ENCODE measurements at places on chromosomes 6 and 20. TPM values are rescaled to one million over a fixed set of nuclear protein-coding genes. Genes with fewer than 3 reads are reported as not detected.

MCCD1 gene
- total RNA-seq, result not detected

- DNase-seq, result no peak
- no peaks in the 10 kb centered on the region for H3K36me3 ChIP-seq
- no peaks in the 10 kb centered on the region for H3K27me3 ChIP-seq
- H3K4me1 ChIP-seq, result no peaks in the 10 kb centered on the region
- H3K4me3 ChIP-seq, result no peak overlapping the region
Observed at GRCh38 chr20:54090230-54091119, 20.1 kb upstream of the BCAS1 start.

- H3K4me1 ChIP-seq, result no peaks in the 10 kb centered on the region
- no peaks in the 10 kb centered on the region for H3K36me3 ChIP-seq
- no peak overlapping the region for H3K27ac ChIP-seq
- H3K4me3 ChIP-seq, result no peak overlapping the region
Observed at GRCh38 chr6:52164319-52165094, 21.7 kb upstream of the IL17A start.

- no peaks in the 10 kb centered on the region for H3K27me3 ChIP-seq
- H3K4me3 ChIP-seq, result peak overlapping the region; percentile 25
- no peaks in the 10 kb centered on the region for H3K36me3 ChIP-seq
- peak overlapping the region; percentile 97 for H3K27ac ChIP-seq
Observed at GRCh38 chr20:3811467-3812258, 8.7 kb upstream of the AP5S1 start.

PRKN gene
- 21.3 TPM for total RNA-seq

GRCh38 chr6:53701333-53702218, 36.0 kb upstream of the KLHL31 start:
- no peak for DNase-seq
- no peaks in the 10 kb centered on the region for H3K36me3 ChIP-seq
- H3K4me3 ChIP-seq, result no peak overlapping the region
- H3K27me3 ChIP-seq, result no peaks in the 10 kb centered on the region

IYD gene
- not detected for total RNA-seq

BEND6 gene
- total RNA-seq, result 4.1 TPM

SLCO4A1 gene
- total RNA-seq, result 31.5 TPM

C20orf141 gene
- not detected for total RNA-seq

MBOAT1 gene
- 29.2 TPM for total RNA-seq

DNA sequence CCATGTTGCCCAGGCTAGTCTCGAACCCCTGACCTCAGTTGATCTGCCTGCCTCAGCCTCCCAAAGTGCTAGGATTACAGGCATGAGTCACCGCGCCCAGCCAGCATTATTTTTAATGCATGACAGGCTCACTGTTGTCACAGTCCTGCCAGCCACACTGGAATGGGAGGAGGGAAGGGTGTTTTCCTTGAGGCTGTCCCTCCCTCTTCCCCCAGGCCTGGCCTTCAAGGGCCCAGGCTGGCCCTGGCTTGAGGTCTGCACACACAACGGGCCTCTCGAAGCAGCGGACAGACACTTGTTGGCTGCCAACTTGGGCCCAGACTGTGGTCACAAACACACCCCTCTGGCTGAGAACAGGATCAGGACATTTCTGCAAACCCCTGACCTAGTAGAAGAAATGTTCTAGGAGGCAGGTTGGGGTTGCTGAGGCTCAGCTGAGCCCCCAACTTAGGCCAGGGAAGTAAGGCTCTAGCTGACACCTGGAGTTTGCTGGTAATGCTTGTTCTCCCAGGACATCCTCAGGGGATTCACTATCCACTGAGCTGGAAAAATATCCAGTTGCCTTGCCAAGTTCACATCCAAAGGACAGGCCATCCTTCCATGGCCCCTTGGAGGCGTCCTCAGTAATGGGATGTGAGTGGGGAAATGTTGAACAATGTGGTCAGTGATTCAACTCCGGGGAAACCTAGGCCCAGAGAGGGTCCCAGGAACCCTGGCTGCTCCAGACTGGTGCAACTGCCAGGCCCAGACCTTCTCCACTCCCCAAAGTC, 9.9 kb downstream of the SNTA1 start:
- peak; percentile 24 for DNase-seq
- H3K36me3 ChIP-seq, result no peaks in the 10 kb centered on the region
- H3K4me1 ChIP-seq, result peaks cover 5% of the 10 kb centered on the region
- no peaks in the 10 kb centered on the region for H3K27me3 ChIP-seq
- H3K27ac ChIP-seq, result no peak overlapping the region
- H3K4me3 ChIP-seq, result no peak overlapping the region

- H3K4me1 ChIP-seq, result no peaks in the 10 kb centered on the region
- no peak for DNase-seq
- no peak overlapping the region for H3K27ac ChIP-seq
- H3K4me3 ChIP-seq, result no peak overlapping the region
Observed at GRCh38 chr6:127854009-127854408, 46.8 kb downstream of the THEMIS start.

GRCh38 chr6:36586606-36587005, 7.6 kb upstream of the SRSF3 start:
- no peaks in the 10 kb centered on the region for H3K36me3 ChIP-seq
- H3K27ac ChIP-seq, result no peak overlapping the region
- no peaks in the 10 kb centered on the region for H3K27me3 ChIP-seq
- DNase-seq, result no peak
- H3K4me1 ChIP-seq, result no peaks in the 10 kb centered on the region

DNA sequence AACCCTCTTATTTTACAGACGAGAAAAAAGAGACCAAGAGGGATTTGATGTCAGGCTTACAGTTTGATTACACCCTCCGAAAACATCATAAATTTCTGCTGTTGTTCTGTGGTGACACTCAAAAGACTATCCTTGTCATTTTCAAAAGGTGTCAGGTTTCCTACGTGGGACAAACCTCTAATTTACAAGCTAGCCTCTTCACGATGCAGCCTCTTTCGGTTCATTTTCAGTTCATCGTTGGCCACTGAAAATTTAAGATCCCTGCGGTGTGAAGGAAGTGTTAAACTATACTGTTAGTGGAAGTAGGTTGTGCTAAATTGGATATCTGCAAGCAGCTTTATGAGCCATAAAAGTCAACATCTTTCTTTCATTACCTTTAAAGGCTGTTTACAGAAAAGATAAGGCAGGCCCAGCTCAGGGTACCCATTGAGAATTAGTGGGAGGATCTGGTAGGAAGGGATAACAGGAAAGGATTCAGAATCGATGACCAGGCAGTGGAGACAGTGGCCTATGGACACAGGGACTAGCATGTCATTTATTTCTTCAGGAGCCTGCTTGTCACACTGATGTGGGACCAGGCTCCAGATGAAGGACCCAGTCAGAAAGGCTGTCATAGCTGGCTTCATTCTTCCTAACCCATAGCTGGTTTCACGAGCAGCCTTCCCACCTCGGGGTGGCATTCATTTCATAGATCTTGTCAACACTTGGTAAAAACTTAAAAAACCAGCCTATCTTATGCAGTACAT, 329.1 kb upstream of the SOX4 start:
- no peak overlapping the region for H3K27ac ChIP-seq
- H3K36me3 ChIP-seq, result no peaks in the 10 kb centered on the region
- no peak for DNase-seq
- no peaks in the 10 kb centered on the region for H3K4me1 ChIP-seq
- H3K4me3 ChIP-seq, result no peak overlapping the region

L3MBTL1 gene
- 30.0 TPM for total RNA-seq

DNA sequence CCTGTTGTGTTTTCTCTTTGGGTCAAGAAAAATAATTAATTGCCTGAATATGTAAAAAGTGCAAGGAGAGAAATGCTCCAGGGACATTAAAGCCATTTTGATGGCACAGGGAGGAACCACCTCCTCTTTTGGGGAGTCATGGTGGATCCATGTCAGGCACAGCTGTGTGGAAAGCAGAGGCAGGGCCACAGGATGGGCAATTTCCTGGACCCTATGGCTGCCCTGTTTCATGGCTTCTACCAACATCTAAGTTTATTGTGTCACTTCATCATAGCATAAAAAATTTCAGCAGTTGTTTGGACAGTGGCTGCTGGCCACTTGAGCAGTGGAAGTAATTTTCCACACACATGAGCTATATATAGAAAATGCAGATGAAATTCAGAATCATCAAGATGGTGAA, 238.2 kb downstream of the SYNE1 start:
- no peaks in the 10 kb centered on the region for H3K36me3 ChIP-seq
- no peaks in the 10 kb centered on the region for H3K4me1 ChIP-seq
- no peak overlapping the region for H3K4me3 ChIP-seq

DLK2 gene
- total RNA-seq, result 3.3 TPM

BMP2 gene
- total RNA-seq, result 6.9 TPM

- no peaks in the 10 kb centered on the region for H3K27me3 ChIP-seq
- no peak overlapping the region for H3K4me3 ChIP-seq
- no peak overlapping the region for H3K27ac ChIP-seq
- DNase-seq, result no peak
Observed at GRCh38 chr6:145340256-145340655, 395.1 kb downstream of the EPM2A start.

- no peaks in the 10 kb centered on the region for H3K27me3 ChIP-seq
- no peaks in the 10 kb centered on the region for H3K36me3 ChIP-seq
- H3K4me3 ChIP-seq, result no peak overlapping the region
- no peak overlapping the region for H3K27ac ChIP-seq
- peak; percentile 7 for DNase-seq
- peaks cover 8% of the 10 kb centered on the region for H3K4me1 ChIP-seq
Observed at GRCh38 chr20:57664476-57664875, 44.2 kb upstream of the ZBP1 start.

ULBP3 gene
- not detected for total RNA-seq

GRCh38 chr6:116881236-116881635, 4.2 kb downstream of the RFX6 start:
- H3K4me1 ChIP-seq, result no peaks in the 10 kb centered on the region
- no peak overlapping the region for H3K27ac ChIP-seq
- no peak for DNase-seq

DNA sequence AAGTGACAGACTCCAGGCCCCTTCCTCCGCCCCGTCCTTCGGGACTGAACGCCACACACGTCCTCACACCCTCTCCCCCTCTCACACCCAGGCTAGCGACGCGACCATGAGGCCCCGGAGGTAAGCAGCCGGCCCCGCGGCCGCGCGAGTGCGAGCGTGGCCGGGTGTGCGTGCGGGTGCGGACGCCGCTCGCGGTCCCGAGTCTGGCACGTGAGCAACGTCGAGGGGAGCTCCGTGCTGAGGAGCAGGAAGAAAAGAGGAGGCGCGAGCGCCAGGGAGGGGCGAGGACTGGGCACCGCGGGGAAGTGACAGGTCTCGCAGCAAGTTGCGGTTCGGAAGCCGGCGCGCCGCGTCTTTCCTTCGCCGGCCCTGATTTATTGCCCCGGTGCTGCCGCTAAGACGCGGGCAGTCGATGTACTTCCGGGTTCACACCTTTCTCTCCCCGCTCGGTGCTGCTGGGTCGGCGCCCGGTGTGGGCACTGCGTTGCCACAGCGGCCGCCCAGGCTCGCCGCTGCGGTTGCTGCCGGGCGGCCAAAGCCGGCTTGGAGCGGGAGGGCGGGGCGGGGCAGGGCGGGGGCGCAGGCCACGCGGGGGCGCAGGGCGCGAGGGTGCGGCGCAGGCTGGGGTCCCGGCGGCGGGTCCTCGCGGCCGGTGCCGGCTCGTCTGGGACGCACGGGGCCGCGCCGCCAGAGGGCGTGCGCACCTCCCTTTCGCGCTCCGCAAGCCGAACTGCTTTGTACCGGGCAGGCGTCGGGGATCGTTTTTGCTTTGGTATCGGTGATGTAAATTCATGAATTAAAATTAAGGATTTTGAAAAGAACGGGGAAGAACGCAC, 15.8 kb upstream of the LIN28B start:
- no peak for DNase-seq
- H3K36me3 ChIP-seq, result no peaks in the 10 kb centered on the region
- H3K4me3 ChIP-seq, result peak overlapping the region; percentile 20
- peaks cover 53% of the 10 kb centered on the region for H3K27me3 ChIP-seq

TRIM40 gene
- total RNA-seq, result not detected

EPPIN gene
- total RNA-seq, result not detected

DEFB115 gene
- total RNA-seq, result not detected

GRCh38 chr6:49646130-49646824, 9.6 kb upstream of the RHAG start:
- no peaks in the 10 kb centered on the region for H3K36me3 ChIP-seq
- H3K27ac ChIP-seq, result no peak overlapping the region
- H3K4me1 ChIP-seq, result no peaks in the 10 kb centered on the region
- H3K27me3 ChIP-seq, result no peaks in the 10 kb centered on the region
- no peak overlapping the region for H3K4me3 ChIP-seq

VWA7 gene
- total RNA-seq, result 3.3 TPM

GABRR1 gene
- total RNA-seq, result 0.69 TPM

PM20D2 gene
- 18.7 TPM for total RNA-seq

GRCh38 chr6:24140591-24140990, 14.6 kb downstream of the NRSN1 start:
- no peak overlapping the region for H3K27ac ChIP-seq
- no peaks in the 10 kb centered on the region for H3K4me1 ChIP-seq
- H3K27me3 ChIP-seq, result no peaks in the 10 kb centered on the region
- H3K4me3 ChIP-seq, result no peak overlapping the region
- peak; percentile 65 for DNase-seq

TNFAIP3 gene
- total RNA-seq, result 18.2 TPM

- no peaks in the 10 kb centered on the region for H3K27me3 ChIP-seq
- peaks cover 9% of the 10 kb centered on the region for H3K4me1 ChIP-seq
- peak overlapping the region; percentile 96 for H3K27ac ChIP-seq
- no peaks in the 10 kb centered on the region for H3K36me3 ChIP-seq
- DNase-seq, result no peak
Observed at GRCh38 chr20:17969884-17970409, 1.1 kb downstream of the MGME1 start.

NRN1 gene
- total RNA-seq, result 12.4 TPM

PACSIN1 gene
- total RNA-seq, result not detected

MOG gene
- not detected for total RNA-seq

TBC1D32 gene
- 9.7 TPM for total RNA-seq

SLC35A1 gene
- total RNA-seq, result 38.0 TPM

RBM24 gene
- 69.4 TPM for total RNA-seq

SPATA25 gene
- total RNA-seq, result 2.6 TPM

DNA sequence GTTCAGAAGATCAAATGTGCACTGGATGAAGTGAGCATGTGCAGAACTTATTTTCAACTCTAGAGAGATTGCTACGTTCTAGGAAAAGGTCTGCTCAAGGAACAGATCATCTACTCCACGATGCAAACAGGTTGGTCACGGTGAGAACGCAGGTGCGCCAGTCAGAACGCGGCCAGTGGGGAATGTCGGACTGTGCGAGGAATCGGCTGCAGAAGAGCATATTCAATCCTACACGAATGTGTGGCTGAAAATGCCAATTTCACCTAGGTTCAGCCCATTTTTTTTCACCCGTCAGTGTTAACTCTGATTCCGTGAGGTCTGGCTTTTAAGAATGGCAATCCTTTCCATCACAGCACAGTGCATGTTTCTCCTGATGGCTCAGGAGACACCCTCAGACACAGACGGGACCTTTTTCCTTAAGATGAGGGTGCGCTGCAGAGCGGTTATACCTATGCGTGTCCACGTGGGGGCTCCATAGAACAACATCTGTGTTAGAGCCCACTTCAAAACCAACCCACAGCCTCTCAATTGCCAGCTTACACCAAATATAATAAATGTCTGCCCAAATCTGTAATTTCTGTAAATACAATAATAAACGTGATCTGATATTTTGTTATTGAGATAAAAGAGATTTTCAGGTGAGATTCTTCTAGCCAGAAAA, 250.4 kb downstream of the FOXA2 start:
- no peaks in the 10 kb centered on the region for H3K4me1 ChIP-seq
- no peak overlapping the region for H3K27ac ChIP-seq
- H3K36me3 ChIP-seq, result no peaks in the 10 kb centered on the region
- H3K4me3 ChIP-seq, result no peak overlapping the region
- no peaks in the 10 kb centered on the region for H3K27me3 ChIP-seq
